ENCODE measurements at places on chromosomes 11 and 22.

DNA sequence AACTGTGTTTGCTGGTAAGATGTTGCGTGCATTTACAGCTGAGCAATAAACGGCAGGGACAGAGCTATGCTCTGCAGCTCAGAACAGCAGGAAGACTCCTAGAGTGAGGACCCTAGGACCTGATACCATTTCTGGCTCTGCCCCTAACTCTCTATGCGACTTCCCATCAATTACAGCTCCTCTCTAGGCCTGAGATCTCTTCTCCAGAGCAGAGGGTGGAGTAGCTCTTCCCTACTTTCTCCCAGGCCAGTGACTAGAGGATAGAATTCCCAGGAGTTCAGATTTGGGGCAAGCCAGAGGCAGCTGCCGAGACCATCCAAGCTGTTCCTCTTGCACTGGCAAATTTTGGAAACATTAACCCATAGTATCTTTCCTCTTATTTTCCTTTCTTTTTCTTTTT, 12.8 kb upstream of the SCGB1A1 start:
- DNase-seq, result no peak

DNA sequence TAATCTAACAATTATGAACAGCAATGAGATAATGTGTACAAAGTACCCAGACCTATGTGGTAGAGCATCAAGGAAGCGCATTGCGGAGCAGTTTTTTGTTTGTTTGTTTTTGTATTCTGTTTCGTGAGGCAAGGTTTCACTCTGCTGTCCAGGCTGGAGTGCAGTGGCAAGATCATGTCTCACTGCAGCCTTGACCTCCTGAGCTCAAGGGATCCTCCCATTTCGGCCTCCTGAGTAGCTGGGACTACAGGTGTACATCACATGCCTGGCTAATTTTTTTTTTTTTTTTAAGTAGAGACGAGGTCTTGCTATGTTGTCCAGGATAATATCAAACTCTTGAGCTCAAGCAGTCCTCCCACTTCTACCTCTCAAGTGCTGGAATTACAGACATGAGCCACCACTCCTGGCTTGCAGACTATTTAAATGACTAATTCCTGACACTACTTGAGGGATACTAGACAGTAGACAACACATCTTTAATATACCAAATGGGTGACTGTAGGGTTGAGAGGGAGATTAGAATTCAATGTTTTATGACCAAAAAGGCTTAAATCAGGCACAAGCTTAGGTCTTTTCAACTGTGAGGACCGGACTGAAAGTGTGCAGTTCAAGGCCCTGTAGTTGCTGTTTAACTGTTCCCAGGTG, 12.7 kb downstream of the OR51B4 start:
- no peak for DNase-seq

DNA sequence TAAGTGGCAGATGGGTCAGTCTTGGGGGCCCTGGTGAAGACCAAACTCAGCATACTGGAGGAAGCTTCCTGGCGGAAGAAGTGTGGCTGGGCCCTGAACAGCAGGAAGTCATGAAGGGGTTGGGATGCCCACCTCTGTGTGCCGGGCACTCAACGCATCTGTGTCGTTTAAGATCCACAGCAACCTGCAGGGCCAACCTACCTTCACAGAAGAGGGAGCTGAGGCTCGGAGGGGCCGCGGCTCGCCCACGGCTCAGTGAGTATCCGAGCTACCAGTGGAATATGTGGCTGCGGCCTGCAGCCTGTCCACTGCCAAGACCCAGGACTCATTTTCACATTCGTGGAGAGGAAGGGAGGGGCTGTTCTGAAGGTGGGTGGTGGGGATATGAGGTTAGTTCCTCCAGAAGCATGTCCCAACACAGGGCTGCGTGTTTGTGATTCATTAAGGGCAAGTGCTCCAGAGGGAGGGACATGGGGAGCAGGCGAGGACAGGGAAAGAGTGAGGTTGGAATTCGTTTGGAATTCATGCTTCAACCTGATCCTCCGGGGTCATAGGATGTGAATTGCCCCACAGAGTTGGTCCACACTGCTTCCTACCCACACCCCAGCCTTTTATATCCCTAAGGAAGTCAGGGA, 99.6 kb downstream of the MPPED1 start:
- DNase-seq, result no peak

DNA sequence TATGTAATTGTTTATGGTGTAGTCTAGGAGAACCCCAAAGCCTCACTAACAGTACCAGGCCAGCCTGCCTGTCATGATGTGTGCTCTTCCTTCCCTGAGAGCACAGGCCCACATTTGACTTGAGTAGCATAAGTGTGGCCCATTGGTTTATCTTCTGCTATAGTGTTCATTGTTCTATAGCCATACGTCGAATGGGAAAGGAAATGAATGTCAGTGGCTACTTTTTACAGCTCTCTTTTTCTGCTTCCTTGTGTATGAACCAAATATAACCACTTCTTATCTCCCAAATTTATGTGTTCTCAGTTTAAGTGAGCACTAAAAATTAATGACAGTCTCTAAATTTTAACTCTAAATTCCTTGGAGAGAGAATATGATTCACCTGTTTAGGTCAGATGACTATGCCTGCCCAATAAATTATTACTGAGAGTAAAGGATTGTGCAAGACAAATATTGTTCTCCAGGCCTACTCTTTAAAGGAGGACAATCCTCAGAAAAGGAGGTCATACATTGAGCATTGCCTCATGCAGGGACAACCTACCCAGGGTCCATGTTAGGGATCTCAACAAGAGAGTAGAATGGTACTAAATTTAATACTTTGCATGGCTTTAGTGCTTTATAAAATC, 222.9 kb upstream of the ARHGAP20 start:
- no peak for DNase-seq

GRCh38 chr11:125446279-125446678, 49.8 kb downstream of the FEZ1 start:
- no peak for DNase-seq

DNA sequence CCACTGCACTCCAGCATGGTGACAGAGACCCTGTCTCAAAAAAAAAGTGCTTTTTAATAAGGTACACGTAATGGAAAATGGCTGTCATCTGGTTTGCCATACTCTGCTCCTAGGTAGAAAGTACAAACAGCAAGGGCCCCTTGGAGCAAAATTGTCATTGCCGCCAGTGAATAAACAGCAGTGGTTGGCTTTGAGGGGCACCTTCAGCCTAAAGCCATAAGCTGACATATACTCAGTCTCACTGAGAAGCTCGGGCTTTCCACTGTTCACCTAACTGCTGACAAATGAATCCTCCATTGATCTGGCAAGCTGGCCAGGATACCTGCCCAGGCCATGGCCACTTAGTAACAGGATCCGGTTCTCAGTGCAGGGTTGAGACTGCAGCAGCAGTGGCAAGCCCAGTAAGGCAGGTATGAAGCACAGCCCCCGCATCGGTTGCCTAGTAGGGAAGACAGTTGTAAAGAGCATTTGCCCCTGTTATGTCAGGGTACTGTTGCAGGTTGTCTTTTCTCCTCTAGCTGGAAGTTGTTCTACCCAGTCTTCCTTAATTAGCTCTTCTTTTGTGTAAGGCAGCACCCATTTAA, 38.8 kb downstream of the MARK2 start:
- DNase-seq, result no peak

DNA sequence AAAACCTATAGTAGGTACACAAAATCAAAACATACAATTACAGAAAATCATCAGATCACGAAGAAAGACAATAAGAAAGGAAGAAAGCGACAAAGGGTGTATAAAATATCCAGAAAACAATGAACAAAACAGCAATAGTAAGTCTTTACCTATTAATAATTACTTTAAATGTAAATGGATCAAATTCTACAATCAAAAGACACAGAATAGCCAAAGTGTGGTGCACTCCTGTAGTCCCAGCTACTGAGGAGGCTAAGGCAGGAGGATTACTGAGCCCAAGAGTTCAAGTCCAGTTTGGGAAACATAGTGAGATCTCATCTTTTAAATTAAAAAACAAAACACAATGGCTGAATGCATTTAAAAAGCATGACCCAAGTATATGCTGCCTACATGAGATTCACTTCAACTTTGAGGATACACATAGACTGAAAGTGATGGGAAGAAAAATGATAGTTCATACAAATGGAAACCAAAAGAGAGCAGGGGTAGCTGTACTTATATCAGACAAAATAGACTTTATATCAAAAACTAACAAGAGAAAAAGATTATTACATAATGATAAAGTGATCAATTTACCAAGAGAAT, 40.6 kb downstream of the ASCL2 start:
- DNase-seq, result no peak

- no peak for DNase-seq
These were observed 51.6 kb downstream of the DNHD1 start for GRCh38 chr11:6548641-6549040.

- DNase-seq, result no peak
These were observed 143.0 kb downstream of the DBX1 start for GRCh38 chr11:20017320-20017719.

DNA sequence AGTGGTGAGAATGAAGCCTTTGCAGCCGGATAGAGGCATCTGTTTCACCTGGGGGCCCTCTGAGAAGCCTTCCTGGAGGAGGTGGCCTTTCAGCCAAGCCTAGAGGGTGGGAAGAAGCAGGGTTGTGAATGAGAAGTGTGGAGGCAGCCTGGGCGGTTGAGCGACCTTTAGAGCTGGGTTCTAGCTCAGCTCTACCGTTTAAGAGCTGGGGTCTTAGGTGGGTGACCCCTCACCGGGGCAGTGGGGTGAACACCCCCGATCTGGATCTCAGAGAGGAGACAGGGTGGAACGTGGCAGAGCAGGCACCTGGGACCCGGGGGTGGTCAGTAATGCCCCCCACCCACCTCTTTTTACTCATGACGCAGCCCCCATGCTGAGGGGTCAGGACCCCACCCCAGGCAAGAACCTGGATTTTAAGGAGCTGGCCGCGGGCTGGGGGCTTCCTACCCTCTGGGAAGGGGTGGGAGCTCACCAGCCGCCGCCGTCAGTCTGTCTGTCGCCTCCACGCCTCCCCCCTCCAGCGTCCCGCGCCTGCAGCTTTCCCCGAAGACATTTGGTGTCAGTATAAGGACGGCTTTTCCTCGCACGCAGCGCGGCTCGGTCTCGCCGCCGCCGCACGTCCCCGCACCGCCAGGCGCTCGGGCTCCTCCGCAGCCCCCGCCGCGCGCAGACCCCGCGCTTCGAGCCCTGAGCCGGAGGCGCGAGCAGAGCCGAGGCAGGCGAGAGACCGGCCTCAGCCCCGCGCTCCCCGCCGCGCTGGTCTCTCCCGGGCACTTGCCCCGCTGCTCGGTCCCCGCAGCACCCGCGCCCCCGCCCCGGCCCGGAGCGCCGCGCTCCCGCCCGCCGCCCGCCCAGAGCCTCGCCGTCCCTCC, 13.3 kb upstream of the CACNA1I start:
- no peak for DNase-seq

- DNase-seq, result no peak
These were observed 53.3 kb upstream of the PTPN5 start for GRCh38 chr11:18844753-18845367.

DNA sequence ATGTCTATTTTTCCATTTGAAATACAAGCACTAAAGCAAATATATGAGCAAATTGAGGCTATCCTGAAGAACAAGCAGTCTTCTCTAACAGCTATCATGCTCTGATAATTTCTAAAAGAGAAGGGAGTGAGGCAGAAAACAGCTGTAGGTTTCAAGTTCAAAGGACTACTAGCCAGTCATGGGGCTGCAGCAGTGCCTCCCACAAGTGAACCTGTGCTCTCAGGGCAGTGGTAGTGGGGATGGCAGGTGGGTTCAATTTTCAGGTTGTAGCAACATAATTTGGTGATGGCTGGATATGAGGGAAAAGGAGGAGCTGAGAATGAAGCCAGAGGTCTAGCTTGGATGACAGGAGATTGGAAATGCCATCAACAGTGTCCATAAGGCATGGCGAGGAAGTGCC, 93.5 kb upstream of the ARHGAP20 start:
- no peak for DNase-seq

DNA sequence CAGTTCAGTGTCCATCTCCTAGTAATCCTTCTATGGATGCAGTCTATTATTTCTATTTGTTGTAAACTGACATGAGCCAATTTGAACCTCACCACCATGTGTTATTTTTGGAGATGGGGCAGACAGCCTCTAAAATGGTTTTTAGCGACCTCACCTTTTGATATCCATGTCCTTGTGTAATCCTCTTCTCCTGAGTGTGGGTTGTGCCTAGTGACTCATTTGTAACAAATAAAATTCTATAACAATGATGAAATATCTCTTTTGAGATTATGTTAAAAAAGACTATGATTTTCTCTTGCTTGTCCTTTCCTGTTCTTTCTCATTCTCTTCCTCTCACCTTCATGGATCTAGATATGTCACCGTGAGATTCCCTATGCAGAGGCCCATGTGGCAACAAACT, 554.6 kb upstream of the ANO3 start:
- no peak for DNase-seq

GRCh38 chr22:43723816-43724215, 88.3 kb downstream of the EFCAB6 start:
- DNase-seq, result no peak

DNA sequence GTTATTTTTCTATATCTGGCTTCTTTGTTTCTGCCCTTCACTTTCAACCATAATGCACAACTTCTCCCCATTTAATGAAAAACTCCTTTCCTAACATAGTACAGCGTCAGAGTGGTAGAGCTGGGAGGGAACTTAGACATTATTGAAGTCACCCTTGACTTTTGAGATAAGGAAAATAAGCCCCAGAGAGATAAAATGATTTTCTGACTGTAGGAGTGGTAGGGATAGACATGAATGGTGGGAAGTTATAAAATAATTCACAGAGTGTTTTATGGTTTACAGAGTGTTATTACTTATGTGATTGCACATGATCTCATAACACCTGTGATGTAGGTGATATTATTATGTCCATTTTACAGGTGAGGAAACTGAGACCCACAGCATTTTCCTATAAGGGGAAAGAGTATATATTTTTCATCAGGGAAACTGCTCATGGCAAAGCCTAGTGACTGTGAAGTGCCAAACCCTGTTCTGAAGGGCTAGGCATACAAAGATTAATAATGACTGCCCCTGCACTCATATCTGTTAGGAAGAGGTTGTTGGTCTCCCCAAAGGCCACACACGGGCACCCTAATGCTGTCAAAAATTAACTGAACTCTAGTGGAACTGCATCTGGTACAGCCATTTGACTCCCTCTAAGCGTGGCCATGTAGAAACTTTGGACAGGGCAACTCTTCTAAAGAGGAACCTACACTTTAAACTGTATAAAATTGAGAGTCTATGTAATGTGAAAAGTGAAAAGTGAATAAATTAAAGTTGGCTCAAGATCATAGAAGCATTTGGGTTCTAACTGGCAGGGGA, 61.1 kb upstream of the PICALM start:
- no peak for DNase-seq

DNA sequence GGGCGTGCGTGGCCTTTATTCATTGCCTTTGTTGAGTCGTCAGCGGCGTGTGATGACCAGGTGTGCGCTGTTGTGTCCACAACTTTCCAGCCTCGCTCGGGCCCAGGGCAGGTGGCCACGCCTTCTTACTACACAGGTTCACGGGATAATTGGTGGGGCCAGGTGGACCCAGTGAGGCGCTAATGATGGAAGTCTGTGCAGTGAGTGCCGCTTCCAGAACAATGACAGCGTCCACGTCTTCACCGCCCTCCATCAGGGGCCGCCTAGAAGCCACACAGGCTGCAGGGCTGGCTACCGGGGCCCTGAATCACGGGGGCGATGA, 1197.3 kb downstream of the BRD1 start:
- DNase-seq, result no peak

- DNase-seq, result no peak
These were observed 176.9 kb downstream of the NAV2 start for GRCh38 chr11:19889531-19889930.

Measured in cerebellar nuclear complex (tissue), 1 donor.